ENCODE measurements at places on chromosomes 4 and X.

- DNase-seq, result no peak
Measured at GRCh38 chrX:150704030-150704613, 10.9 kb downstream of the MTMR1 start.

DNA sequence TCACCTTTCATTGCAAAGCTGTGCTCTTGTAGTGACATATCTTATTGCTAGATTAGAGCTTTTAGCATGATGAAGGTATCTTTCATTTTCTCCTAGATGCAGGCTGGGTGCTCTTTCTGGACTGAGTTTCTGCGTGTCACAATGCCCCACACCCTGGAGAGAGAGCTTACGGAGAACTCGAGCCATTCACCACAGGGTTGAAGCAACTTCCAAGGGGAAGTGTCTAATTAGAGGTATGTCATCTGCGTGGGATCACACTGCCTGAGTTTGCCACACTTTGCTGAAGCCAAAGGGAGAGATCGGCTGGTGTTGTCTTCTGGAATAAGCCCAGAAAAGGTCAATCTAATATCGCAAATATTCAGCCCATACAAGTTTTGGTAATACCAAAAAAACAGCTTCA is 179.3 kb upstream of the MBNL3 start:
- no peak for DNase-seq

- DNase-seq, result no peak
Measured at GRCh38 chr4:88107406-88108107, 50.9 kb downstream of the ABCG2 start.

- no peak for DNase-seq
Measured at GRCh38 chr4:25095837-25096236, 64.4 kb downstream of the SEPSECS start.

GRCh38 chrX:135421932-135422809 is at the start of gene SMIM10L2A:
SMIM10L2A (plus strand) TSS chrX:135421944; CDS start chrX:135422132, 188 bp downstream.
- DNase-seq, result no peak

DNA sequence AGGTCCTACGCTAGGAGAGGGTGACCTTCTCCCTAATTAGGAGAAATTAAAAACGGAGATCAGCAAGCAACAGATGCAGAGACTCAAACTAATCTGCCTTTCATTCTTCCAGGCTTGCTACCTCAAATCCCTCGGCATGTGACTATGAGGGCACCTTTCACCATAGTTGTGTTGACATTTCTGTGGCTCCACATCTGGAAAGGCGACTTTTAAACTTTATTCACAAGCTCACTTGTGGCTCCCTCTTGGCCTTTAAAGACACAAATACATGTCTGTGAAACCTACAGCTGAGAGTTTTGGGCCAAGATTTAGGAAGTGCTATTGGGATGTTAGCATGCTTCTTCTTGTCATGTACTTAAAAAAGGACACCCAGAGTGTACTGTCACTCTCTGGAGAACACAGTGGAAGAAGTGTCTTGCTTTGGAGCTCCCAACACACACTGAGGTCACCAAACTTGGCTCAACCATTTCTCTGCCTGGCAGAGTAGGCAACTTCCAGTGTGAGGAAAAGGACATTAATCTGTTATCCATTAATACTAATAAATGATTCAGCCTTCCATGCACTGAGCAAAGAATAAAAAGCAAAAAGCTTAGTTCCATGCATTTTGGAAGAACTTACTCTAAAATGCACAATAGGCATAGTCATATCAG is 60.1 kb downstream of the LDB2 start:
- DNase-seq, result no peak

GRCh38 chrX:43949669-43950068 is 23.5 kb downstream of the NDP start:
- peak; percentile 6 for DNase-seq

DNA sequence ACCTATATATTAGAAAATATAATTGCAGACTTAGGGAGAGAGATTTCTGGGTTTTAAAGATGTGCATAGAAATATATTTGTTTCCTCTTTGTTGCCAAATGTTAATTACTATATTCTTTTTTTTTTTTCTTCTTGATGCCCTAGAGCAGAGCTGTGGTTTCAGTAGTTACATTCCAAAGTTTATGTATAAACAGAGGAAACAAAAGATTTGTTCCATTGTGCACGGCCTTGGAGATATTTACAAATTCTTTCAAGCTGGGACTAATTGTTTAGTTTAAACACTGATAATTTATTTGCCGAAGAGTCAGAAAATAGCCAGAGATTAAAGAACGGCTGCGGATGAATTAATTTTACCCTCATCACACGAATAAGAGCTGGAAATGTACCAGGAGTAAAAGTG is 85.1 kb downstream of the USP46 start:
- DNase-seq, result no peak

- no peak for DNase-seq
Measured at GRCh38 chr4:56857601-56858309, 36.3 kb upstream of the SPINK2 start.

DNA sequence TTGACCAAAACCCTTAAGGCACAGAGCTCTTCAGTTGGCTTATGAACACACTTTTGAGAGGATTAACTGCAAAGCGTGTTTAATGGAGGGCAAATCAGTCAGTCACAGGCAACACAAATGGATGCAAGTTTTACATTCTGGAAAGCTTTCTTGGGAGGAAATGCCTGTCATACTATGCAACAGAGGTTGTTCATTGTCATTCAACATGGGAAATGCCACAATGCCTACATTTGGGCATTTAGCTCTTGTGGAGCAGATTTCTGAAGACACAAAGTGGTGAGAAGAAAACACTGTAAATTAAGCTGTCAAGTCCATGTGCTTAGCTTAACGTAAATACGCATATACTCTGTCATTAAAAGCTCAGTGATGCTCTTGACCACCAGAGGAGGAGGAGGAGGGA is 41.1 kb downstream of the CBLL2 start:
- no peak for DNase-seq

DNA sequence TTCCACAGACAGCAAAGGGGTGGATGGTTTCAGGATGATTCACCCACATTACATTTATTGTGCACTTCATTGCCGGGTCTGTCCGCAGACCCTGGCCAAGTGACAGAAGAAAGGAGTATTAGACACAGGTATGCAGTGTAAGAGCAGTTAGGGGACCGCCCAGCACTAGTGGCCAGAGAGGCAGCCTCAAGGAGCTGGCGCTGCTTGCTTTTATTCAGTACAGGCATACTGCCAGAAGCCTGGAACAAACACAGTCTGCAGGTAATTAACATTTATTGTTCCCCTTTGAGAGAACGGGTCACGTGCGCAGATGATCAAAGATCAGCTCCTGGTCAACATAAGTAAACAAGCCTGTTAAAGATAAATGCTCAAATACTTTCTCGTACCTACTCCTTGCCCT is 1639.0 kb upstream of the IGFBP7 start:
- no peak for DNase-seq

GRCh38 chr4:90960840-90961239 is 833.6 kb downstream of the CCSER1 start:
- no peak for DNase-seq

DNA sequence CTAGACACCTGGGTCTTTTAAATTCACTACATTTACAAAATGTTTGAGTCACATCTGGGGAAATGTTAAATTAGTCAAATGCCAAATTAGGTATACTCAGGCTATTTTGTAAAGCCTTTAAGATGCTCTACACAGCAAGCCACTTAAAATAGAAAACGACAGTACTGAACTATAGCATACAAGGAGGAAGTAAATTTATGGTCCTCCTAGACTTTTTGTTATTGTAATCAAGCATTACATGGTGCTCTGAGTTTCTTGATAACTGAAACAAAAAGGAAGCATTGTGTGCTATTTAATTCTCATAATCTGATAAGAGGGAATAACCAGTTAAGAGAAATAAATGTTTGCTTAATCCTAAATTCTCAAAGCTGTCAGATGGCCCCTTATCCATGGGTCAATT is 46.2 kb downstream of the SLC9A7 start:
- no peak for DNase-seq

DNA sequence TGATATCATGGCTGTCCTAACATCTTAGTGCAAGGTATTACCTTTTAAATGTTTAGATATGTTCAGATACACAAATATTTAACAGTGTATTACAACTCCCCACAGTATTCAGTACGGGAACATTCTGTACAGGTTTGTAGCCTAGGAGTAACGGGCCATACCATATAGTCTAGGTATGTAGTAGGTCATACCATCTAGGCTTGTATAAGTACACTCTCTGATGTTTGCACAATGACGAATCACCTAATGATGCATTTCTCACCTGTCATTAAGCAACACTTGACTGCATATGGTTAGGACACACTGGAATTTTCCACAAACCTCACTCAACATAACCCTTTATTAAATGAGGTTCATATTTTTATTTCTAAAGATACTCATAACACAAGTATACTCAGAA is 67.7 kb downstream of the THOC2 start:
- no peak for DNase-seq

GRCh38 chrX:111719426-111720210 is 38.6 kb downstream of the ALG13 start:
- no peak for DNase-seq

DNA sequence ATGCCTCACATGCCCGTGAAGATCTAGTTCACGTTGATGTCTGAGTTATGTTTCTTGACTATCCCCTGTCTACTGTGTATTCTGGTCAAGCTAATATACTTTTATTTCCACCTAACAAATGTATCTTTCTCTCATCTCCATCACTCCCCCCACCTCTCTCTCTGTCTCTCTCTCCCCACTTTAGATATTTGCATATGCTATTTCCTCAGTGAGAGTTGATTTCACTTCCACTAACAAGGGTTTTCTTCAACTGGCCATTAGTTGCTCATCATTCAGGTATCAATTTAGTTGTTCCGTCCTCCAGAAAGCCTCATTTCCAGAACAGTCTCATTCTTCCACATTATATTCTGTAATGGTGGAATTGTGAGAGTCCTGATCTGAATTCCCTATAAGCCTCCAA is 1777.8 kb upstream of the TENM3 start:
- DNase-seq, result no peak

DNA sequence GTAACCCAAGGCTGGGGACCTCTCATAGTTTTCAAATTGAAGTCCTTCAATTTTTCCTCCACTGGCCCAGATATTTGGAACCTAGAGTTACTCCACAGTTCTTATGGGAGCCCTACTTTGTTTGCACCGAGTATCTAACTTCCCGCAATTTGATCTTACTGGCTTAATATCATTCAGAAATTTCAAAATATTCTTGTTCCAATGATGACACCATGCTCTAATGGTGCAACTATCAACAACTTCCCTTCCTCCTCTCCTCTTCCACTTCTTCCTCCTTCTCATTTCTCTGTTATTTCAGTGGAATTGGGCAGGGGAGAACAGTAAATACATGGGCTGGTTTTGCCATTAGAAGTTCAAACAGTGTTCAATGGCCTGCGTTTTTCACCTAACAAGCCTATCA is 20.2 kb downstream of the PDCL2 start:
- DNase-seq, result no peak

GRCh38 chr4:71814433-71814832 is 30.6 kb upstream of the GC start:
- DNase-seq, result no peak

DNA sequence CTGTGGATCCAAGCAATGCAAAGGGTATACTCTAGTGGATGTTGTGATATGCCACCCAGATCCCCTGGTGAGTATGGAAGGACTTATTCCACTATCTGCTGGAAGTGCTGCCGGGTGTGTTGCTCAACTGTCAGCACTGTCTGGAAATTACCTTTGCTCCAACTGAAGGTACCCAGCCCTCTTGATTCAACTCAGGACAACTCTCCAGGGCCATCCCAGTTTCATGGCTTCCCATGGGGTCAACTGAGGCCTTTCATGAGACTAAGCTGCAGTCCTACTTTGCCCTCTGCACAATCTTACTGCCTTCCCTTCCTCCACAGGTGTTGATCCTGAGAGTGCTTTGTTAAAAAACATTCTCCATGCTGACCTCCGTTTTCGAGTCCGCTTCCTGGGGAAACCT is 99.8 kb downstream of the SPRY1 start:
- no peak for DNase-seq

GRCh38 chrX:29903360-29903759 is 312.0 kb upstream of the MAGEB2 start:
- no peak for DNase-seq

GRCh38 chr4:56879996-56880395 is 27.7 kb upstream of the REST start:
- DNase-seq, result no peak

- no peak for DNase-seq
Measured at GRCh38 chr4:11514779-11515419, 86.2 kb upstream of the HS3ST1 start.

GRCh38 chr4:175341203-175341755 is 423.1 kb downstream of the ADAM29 start:
- DNase-seq, result no peak

DNA sequence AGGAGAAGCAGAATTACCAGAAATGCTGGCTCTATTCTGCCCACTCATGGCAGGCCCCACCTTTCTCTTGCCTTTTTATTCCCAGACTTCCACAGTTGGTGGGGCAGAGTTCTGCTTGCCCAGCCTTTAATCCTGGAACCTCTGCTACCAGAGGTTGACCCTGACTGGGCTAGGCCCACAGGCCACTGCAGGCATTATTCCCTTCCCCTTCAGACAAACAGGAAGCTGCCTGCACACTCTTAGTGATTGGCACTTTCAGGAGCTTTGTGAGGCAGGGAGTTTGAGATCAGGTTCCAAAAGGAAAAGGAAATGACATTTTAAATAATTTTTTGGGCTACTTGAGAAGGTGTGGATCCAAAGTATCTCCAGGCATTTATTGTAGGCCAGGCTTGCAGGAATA is 18.8 kb downstream of the MSN start:
- no peak for DNase-seq

DNA sequence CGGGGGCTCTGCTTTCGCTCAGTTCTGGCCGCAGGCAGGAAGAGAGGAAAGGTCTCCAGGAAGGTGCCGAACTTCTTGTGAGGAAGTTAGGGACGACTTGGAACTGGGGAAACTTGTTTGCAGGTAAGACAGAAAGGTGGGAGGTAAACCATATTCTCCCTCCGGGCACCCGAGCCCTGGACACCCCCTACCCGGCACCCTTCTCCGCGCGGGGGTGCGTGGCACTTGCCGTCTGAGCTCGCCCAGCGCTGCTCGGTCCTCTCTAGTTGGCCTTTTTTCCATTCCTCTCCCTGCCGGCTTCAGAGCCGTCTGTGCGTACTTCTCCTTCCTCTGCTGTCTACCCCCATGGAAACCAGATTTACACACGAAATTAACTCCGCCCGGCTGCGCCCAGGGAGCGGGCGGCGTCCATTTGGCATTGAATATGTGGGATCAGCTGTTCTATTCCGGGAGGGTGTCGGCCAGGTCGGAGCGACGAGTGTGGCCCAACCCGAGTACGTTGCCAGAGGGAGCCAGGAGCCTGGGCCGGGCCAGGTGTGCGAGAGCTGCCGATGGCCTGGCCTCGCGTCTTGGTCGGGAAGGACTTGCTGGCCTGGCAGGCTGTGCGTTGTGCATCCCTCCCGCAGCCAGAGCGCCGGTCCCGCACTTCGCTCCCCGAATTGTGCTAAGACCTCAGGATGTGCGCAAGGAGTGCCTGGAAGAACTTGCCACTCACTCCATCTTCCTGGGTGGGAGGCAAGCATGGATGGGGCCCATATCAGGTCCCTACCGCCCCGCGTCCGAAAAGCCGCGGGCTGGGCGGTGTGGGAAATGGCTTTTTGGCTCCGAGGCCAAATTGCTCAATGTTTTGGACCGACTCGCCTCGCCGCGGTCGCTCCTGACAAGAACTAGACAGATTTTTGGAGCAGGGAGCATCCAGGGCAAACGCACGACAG is 1.7 kb downstream of the PDGFRA start:
- DNase-seq, result no peak

Measured in stimulated activated CD4-positive, alpha-beta T cell treated with anti-CD3 and anti-CD28 coated beads, Interleukin-15, amount 100 ng/mL, for 1 hour (primary cell).